CD4-positive, alpha-beta T cell (primary cell): ENCODE measurements at places on chromosomes 3 and 15.

GRCh38 chr3:148026009-148026588, 616.9 kb downstream of the ZIC1 start:
- no peak for DNase-seq

GRCh38 chr3:51190199-51190598, 194.9 kb upstream of the MANF start:
- DNase-seq, result no peak

GRCh38 chr3:127612966-127613365, 14.8 kb downstream of the MCM2 start:
- no peak for DNase-seq

DNA sequence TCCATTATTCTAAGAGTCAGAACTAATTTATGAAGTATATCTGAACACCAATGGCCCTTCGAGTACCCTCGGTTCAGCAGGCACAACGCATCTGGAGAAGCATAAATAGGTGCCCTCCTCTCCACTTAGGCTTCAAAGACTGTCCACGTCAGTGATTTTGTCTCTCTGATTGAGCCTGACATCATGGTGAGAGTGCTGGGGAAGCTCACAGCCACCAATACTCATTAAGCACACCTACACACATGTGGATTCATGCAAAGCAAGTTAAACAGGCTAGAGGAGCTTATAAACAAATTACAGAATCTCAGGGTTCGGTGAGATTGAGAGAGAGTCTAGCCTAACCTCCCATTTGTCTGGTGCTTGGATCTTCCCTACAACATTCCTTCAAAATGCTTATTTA, 3.6 kb downstream of the CLDN1 start:
- DNase-seq, result no peak

DNA sequence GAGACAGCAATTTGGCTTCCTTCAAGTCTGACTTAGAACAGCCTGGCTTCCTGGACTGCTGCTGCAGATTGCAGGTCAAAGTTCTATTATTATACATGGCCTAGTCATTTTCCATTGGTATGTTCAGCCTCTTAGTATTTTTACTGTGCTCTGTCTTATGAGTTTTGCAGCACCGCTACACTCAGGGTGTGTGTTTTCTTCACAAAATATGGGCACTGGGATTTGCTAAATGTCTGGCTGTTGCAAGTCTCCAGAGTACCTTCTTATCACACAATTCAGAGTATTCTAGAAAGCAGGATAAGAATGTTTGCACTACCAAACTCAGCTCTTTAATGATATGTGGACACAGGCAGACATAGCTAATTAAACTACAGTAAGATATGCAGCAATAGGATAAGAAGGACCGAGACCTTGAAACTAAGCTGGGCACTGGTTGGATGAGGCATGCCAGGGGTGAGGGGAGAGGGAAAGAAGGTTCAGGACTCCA, 203.0 kb upstream of the PDZRN3 start:
- no peak for DNase-seq

DNA sequence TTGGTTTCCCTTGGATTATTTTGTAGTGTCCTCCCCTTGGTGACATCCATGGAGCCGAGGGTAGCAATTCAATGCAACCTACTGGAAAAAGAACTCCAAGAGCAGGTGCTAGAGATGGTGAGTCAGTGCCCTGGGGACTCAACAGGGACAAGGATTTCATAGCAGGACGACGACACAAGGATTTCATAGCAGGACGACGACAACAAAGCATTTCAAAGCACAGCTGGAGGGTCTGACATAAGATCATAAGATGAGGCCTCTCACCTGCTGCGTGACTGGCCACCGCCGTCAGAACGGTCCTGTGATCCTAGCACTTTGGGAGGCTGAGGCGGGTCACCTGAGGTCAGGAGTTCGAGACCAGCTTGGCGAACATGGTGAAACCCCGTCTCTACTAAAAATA, 22.5 kb downstream of the NRROS start:
- DNase-seq, result no peak

- DNase-seq, result peak; percentile 64
These were observed 60.0 kb upstream of the STT3B start for GRCh38 chr3:31472479-31473390.

DNA sequence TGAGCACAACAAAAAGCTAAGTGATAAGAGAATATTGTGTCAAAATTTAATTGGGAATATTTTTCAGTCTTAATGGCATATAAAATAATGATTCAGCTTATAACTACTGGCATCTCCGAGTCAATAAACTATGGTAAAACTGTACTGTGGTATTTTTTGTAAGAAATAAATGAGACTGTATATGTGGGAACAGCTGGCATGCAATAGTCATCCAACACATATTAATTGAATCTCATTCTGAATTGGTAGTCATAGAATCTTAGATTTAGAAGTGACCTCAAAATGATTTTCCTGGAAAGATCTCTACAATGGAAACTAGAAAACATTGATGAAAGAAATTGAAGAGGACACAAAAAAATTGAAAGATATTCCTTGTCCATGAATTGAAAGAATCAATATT, 133.4 kb upstream of the SLC7A14 start:
- no peak for DNase-seq

GRCh38 chr3:15360788-15361493, 28.6 kb upstream of the SH3BP5 start:
- no peak for DNase-seq

DNA sequence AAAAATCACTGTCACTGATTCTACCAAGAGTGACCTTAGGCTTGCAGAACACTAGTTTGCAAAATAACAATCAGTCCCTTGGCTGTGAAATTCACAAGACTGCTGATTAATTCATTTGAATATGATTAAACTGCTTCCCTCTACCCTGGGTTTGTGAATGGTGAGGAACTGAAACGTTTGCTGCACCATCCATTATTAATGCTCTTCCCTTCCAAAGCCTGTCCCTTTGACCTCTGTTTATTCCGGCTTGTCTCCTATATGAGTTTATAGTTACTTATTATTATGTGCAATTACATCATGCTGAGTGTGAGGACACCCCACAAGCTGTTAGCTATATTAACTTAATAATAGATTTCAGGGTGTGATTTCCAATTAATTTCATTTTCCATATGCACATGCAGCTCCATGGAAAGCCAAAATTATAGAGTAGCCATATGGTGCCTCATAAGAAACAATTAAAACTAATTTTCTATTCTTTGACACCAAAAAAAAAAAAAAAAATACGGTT, 96.5 kb downstream of the SUCLG2 start:
- no peak for DNase-seq

- no peak for DNase-seq
These were observed 57.7 kb downstream of the DUT start for GRCh38 chr15:48388910-48389309.

- DNase-seq, result no peak
These were observed 21.8 kb upstream of the PTX3 start for GRCh38 chr3:157414861-157415260.

GRCh38 chr3:50743643-50744042, 68.9 kb downstream of the DOCK3 start:
- no peak for DNase-seq

- DNase-seq, result no peak
These were observed 114.1 kb upstream of the GALNT15 start for GRCh38 chr3:16060358-16060852.

GRCh38 chr3:107212618-107213017, 164.6 kb upstream of the CCDC54 start:
- no peak for DNase-seq

GRCh38 chr15:93250950-93251349, 161.9 kb upstream of the RGMA start:
- DNase-seq, result no peak

DNA sequence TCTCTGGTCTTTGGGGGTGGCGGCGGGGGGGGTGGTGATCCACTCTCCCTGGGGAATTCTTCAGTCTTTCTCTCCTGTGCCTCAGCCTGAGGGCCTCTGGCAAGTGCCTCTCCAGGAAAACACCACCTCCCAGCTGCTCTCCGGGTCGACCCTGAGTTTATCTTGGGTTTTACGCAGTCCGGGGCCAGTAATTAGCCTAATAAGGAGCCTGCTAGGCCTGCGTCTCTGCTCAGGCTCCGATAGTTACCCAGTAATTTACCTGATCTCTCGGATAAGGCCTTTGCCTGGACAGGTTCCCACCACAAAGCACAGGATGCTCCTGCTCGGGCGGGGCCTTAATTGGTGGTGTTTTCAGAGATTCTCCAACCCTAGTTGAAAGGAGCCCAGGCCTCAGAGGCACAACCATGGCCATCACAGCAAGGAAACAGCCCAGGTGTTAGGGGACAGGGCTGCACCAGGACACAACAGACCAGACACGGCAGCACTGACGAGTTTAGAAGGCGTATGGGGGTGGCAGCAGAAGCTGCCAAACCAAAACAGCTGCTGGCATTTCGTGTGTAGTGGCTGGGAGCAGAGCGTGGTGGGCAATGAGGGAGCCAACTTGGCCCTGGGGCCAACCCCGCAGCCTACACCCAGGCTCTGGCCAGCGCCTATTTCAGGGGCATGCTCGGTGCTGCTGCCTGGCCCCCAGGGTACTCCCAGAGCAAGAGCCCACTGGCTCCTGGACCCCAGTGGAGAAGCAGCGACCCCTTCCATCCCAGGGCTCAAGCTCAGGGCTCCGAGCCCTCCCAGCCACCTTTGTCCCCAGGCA, 71.4 kb downstream of the KLF13 start:
- DNase-seq, result no peak

GRCh38 chr3:175731543-175731942, 872.4 kb downstream of the NAALADL2 start:
- no peak for DNase-seq

GRCh38 chr15:76337059-76337695, 604 bp downstream of the ISL2 start:
- DNase-seq, result no peak

DNA sequence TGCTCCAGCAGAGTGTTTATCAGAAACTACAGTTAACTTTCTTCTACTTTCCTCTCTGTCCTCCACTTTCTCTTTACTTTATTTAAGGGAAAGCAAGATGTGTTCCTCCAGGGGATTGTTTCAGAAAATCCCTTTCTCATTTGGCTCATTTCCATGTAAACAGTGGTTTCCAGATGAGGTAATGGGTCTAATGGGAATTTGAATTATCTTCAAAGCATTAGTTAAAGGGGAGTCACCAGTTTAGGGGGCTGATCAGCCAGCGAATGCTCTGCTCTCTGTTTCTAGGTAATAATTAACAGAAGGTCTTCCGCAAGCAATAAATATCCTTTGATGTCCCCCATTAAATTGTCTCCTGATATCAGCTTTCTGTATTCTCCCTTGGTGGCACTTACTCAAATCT, 30.4 kb upstream of the ZNF639 start:
- no peak for DNase-seq

DNA sequence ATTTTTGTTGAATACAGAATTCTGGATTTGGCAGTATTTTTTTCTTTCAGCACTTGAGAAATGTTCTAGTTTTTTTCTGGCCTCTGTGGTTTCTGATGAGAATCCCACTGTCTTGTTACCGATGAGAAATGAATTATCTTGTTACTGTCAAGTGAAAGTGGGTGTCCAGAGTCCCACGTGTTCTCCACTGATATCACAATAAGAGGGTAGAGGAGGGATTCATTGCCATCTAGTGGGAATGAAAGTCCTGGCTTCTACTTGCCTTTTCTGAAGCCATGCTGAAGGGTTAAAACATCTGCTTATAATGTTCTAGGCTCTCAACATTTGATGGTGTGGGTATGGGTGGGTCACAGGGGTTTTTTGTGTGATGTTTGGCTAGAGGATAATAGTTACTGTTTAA, 66.1 kb downstream of the SEC22A start:
- DNase-seq, result no peak

DNA sequence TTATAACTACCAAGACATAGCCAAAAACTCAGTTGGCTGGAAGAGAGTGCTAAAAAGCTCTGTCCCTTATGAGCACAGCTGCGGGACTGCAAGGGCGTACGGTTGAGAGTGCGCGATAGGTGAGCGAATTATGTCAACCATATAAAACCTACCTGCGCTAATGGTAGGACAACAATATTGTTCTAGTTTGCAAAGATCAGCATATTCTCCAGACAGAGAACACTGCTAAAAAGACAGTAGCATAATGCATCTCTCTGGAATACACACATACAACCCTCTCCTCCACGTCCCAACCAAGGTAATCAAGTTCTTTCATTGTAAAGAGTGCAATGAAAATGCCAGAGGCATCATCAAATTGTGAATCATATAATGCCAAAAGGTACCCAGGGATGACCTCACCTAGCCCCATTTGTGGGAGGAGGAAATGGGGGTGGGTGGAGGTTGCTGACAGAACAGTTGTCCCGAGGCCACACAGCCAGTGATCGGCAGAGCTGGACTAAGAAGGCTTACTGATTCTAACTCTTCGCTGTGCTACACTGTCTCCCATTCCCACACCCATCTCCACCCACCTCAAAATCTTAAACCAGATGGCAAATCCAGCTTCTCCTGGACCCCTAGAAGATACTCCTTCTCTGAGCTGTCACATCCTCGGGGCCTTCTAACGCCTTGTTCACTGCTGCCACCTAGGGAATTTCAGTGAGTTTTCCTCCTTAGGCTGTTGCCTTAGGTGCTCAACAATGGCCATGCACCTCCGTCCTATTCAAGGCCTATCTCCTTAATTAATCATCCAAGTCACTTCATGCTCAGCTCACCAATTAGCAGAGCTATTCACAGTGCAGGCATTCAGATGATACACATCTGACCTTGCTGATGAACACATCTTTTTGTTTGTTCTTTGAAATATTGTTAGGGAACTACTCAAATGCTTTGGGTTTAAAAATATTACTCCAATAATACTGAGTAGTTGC, 60.7 kb downstream of the RPL22L1 start:
- no peak for DNase-seq

GRCh38 chr3:49707113-49707480, 12.4 kb downstream of the AMIGO3 start:
- DNase-seq, result no peak
